GM10248 (cell line): ENCODE measurements at places on chromosomes 12 and 14.

DNA sequence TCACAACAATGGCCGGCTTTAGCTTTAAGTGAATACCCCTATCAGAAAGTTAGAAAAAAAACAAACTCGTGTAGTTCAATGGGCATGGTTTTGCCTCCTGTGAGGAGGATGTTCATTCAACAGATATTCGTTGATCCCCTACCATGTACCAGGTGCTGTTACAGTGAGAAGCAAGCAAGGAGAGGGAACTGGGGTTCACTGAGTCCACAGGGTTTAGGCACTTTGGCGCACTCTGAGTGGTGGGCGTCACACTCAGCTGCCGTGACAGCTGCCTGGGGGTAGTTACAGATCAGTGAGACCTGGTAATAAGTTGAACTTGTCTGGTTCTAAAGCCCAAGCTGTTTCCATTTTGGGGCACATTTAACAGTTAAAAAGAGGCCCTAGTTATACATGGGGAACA is 74.2 kb downstream of the PAPOLA start:
- no peak for DNase-seq

GRCh38 chr12:47776471-47777143 is 3.6 kb downstream of the SLC48A1 start:
- no peak for DNase-seq

DNA sequence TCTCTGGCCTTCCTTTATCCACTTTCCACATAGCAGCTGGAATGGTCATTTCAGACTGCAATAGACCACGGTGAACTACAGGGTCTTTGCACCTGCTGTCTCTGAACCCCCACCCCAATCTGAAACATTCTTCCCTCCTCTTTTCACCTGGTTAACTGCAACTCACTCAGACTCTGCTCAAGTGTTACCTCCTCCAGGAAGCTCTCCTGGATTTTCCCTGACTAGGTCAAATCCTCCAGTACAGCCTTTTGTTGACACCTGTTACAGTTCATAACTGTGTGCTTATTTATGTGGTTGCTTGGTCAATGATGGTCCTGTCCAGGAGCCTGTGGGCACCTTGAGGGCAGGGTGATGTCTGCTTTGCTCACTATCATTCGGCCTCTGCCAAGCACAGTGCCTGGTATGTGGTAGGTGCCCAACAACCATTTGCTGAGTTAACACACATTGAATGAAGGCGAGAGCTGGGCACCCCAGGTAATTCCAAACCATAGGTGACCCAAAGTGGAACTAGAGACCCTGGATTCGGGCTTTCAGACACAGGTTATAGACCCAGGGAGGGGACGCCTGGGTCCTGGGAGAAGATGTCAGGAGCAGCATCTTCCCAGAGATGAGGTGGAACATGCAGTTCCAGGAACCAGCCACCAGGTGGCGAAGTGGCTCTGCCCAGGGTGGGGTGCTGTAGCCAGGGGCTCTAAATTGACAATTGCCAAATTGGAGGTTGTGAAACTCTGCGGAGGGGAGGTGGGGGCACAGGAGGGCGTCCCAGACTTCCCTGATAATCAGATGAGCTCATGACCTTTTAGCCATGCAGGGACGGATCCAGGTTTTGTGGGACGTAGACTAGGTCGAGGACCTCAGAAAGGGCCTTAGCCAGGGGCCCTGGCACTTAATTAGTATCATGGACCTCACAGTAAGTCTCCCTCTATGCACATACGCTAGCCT is 28.1 kb downstream of the TRPV4 start:
- peak; percentile 87 for DNase-seq

GRCh38 chr12:12095021-12095420 is 24.3 kb downstream of the BCL2L14 start:
- DNase-seq = no peak

GRCh38 chr12:53752621-53753020 is 842 bp upstream of the CISTR start:
- DNase-seq = no peak

DNA sequence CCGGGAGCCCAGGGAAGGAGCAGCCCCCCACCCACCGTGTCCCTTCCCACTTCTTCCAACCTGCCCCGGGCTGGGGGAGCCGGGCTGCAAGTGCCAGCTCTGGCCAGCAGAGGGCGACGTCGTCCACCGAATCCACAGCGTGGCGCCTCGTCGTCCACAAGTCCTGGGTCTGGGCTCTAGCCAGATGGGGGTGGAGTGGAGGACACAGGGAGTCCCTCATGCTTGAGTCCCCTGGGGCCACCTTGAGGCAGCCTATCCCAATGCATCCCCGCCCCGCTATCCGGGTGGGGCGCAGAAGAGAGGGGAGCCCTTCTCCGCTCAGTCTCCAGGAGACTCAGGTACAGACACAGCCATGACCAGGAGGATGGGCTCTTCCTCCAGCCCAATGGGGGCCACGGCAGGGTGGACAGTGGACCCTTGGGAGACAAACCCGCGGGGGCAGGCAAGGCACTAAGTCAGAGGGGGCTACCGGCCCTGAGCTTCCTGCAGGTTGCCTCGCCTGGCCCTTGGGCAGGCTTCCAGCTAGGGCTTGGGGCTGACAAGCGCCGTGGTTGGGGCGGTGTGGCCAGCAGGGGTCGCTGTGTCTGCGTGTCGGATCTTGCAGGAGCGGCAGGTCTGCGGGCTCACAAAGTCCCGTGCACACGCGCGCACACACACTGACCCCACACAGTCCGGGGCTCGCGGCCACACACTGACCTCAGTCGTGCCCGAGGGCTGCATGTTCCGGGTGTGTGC is 5.5 kb downstream of the AQP5 start:
- peak; percentile 91 for DNase-seq

DNA sequence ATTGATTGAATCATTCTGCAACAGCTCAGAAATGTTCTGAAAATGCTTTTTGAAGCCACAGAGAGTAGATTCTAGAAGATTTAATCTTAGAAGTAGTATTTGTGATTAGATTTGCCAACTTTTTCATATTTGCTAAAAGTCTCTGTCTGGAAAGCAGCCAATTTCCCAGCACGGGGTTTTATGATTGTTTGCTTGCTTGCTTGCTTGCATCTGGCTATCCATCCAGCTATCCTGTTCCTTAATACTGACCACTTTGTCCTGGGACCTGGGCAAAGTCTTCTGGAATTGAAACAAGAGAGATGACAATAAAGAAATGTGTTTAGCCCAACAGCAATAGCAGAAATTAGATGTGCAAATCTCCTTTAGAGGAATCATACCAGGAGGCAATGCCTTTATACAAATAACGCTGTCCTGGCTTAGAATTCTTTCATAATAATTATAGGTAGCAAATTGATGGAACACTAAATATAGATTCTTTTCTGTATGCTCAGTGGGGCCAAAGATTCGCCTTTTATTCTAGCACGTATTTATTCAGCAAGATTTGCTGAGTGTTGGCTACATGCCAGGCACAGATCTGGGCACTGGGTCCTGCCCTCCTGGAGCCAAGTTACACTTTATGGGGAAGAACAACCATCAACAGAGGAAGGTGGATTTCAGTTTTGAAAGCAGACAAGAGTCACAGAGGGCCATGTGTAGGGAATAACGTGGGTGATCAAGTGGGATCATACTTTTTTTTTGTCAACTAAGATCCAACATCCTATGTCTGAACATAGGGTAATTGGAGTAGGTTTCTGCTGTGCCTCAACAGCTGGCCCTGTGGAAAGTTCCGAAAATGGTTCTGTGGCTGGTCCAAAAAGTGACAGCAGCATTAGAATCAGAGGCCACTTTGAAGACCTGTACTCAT is 25.3 kb downstream of the MYBPC1 start:
- no peak for DNase-seq

GRCh38 chr12:45357539-45358417 is 141.9 kb downstream of the ANO6 start:
- no peak for DNase-seq
